ENCODE measurements at places on chromosomes 11 and 22.

DNA sequence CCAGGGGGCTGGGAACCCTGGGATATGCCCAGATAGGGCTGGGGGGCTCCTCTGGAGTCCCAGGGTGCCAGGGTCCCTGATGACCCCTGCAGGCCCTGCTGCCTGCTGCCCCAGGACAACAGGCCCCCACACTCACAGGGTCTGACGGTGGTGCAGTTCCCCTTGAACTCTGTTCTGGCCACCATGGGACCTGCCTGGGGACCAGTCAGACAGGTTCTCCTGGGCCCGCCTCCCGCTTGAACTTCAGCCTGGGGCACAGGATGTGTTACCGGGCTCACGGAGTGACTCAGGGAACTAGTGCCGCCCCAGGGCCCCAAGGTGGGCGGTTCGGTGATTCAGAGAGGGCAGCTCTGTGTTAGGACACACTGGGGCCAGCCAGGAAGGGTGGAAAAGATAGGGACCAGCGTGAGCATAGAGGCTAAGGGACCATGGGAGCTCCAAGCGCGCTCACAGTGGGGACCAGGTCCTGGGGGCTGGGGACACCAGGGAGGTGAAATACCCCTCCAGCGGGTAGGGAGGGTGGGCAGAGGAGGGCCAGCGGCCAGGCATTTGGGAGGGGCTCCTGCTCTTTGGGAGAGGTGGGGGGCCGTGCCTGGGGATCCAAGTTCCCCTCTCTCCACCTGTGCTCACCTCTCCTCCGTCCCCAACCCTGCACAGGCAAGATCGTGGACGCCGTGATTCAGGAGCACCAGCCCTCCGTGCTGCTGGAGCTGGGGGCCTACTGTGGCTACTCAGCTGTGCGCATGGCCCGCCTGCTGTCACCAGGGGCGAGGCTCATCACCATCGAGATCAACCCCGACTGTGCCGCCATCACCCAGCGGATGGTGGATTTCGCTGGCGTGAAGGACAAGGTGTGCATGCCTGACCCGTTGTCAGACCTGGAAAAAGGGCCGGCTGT, 21.5 kb upstream of the TXNRD2 start:
- no peak for DNase-seq

DNA sequence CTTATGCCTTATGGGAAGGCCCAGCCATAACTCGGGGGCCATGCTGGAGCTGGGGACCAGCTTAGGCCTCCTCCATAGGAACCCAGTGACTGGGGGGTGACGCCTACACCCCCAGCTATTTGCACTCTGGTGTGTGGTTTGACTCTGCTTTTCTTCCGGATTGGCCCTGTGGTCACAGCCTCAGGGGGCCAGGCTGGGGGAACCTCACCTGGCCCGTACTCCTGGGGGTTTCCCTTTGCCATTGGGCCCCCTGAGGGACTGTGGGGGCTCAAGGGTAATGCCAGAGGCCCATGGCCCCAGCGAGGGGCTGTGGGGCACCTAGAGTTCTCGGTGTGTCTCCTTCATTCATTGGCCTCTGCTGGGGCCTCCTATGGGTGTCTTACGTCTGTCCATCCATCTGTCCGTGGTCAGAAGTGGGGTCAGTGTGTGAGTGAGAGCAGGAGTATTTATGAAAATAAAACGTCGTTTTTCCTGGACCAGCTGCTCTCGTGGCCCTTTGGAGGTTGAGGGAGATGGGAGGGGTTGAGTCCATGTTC, 6.3 kb upstream of the SH3BP1 start:
- no peak for DNase-seq

GRCh38 chr11:119262668-119263351, 54.1 kb downstream of the MCAM start:
- no peak for DNase-seq

DNA sequence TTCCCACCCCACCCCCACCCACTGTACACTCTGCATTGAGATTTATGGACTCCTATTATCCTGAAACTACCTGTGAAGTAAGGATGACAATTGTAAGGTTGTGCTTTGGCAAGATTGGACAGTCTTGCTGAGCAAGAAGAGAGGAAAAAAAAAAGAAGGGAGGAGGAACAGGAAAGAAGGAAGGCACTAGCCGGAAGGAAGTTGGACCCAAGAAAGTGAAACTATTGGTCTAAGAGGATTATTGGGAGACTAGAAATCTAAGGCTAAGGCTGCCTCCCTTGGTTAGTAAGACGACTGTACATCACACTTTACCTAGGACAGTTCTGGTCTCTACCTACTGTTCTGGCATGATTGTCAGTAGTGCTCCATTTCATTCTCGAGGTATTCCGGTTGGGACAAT, 12.1 kb upstream of the TRIM44 start:
- no peak for DNase-seq

GRCh38 chr11:69204246-69204940, 48.7 kb downstream of the SMIM38 start:
- DNase-seq: no peak

DNA sequence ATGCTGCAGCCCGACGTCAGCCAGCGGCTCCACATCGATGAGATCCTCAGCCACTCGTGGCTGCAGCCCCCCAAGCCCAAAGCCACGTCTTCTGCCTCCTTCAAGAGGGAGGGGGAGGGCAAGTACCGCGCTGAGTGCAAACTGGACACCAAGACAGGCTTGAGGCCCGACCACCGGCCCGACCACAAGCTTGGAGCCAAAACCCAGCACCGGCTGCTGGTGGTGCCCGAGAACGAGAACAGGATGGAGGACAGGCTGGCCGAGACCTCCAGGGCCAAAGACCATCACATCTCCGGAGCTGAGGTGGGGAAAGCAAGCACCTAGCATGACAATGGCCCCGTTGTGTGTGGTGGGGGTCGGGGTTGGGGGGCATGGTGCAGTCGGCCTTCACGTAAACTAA, 1.0 kb downstream of the TSSK2 start:
- DNase-seq: no peak

GRCh38 chr11:62141111-62142042, 17.6 kb downstream of the INCENP start:
- no peak for DNase-seq

DNA sequence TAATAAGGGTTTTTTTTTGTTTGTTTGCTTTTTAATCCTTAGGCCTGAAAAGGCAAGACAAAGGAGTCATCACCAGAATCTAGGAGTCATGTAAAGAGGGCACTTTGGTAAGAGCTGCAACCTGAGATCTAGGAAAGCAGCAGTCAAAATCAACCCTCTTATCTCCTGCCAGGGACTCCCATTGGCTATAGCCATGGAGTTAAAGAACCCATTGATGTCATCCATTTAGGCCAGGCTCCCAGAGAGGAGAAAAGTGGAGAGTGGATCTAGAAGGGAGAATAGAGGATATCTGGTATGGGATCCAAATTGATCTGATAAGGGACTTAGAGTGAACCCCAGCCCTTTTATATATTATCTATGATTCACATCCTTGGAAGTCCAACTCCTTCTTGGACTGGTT, 35.9 kb downstream of the ZNF215 start:
- DNase-seq: no peak

Measured in NCI-H1436 treated with DMSO at 0.1 percent for 48 hours (cell line).